ENCODE measurements at places on chromosomes 7 and 10. TPM values are rescaled to one million over a fixed set of nuclear protein-coding genes. Genes with fewer than 3 reads are reported as not detected.
A peak's percentile ranks its signal among the peaks of the same experiment; 100 is the strongest.

- no peaks in the 10 kb centered on the region for H3K36me3 ChIP-seq
- no peak overlapping the region for H3K4me3 ChIP-seq
- H3K4me1 ChIP-seq: no peaks in the 10 kb centered on the region
- no peak for DNase-seq
- H3K27ac ChIP-seq: no peak overlapping the region
Measured at GRCh38 chr10:43237631-43238446, 29.0 kb downstream of the RASGEF1A start.

KAZALD1 gene
- 5.8 TPM for total RNA-seq

GRCh38 chr10:35050568-35050967 lies 39.6 kb downstream of the CUL2 start:
- DNase-seq: no peak
- no peaks in the 10 kb centered on the region for H3K27me3 ChIP-seq
- peaks cover 24% of the 10 kb centered on the region for H3K36me3 ChIP-seq

DNA sequence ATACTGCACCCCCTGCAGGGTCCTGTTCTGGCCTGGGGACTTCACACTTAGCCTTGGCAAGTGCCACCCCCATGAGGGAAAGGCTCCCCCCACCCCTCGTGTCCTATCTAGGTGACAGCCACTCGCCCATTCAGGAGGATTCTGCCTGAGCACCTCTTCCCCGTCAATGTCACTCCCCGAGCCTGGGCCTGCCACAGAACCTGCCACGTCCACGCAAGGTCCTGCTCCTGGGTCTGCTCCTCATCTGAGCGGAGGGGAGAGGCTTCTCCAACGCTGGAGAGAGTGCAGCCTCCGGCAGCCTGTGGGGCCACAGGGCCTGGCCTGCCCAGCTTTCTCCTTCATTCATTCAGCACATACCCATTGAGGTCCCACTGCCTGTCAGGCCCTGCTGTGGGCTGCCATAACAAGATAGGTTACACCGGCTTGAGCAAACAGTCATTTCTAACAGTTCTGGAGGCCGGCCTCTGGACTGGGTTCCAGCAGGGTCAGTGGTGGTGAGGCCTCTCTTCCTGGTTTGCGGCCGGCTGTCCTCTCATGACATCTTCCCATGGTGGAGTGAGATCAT lies 92.0 kb upstream of the RET start:
- no peak overlapping the region for H3K4me3 ChIP-seq
- DNase-seq: no peak
- H3K36me3 ChIP-seq: no peaks in the 10 kb centered on the region

DNA sequence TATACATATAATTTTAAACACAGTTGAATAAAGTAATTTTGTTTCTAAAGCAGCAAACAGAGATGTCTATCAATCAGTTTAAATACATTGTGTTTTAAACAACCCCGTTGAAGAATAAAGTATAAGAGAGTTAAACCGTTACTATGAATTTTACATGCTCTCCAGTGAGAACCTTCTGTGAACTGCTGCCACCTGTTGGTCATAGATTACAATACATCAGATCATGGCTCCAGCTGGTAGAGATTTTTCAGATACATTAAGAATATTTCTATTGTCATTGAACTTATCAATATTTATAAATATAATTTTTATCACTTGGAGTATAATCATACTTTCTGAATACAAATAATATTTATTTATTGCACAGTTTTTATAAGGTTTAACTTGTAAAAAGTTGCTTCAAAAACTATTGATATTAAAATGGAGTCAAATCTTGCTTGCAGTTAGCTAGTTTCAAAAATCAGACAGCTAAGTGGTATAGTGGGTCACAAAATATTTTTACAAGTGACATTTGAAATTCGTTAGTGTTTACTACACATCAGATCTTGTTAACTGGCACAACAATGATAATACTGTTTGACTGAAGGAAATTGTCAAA lies 561.2 kb upstream of the PHF14 start:
- no peak overlapping the region for H3K4me3 ChIP-seq
- no peaks in the 10 kb centered on the region for H3K27me3 ChIP-seq
- no peak for DNase-seq

DNA sequence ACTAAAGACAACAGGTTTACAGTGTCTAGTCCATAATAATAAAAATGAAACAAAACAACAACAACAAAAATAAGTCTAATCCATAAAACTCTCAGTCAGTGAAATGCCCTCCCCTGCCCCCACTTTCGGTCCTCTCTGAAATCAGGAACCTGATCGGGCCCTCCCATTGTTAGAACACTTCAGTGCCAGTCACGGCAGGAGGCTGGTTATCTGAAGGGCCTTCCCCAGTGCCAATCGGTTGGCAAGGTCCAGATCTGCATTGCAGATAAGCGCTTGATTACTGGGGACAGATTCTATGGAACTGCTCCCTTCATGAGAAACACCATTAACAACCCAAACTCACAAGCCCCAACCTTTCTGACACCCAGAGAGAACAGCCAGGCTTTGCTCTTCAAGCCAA lies 72.2 kb upstream of the EEPD1 start:
- no peak for DNase-seq
- H3K4me1 ChIP-seq: no peaks in the 10 kb centered on the region
- no peaks in the 10 kb centered on the region for H3K36me3 ChIP-seq
- no peaks in the 10 kb centered on the region for H3K27me3 ChIP-seq

GRCh38 chr10:122121059-122121458 lies 132.1 kb downstream of the TACC2 start:
- peak overlapping the region; percentile 76 for H3K27ac ChIP-seq
- H3K4me1 ChIP-seq: peaks cover 30% of the 10 kb centered on the region
- no peak for DNase-seq
- H3K36me3 ChIP-seq: no peaks in the 10 kb centered on the region

DNA sequence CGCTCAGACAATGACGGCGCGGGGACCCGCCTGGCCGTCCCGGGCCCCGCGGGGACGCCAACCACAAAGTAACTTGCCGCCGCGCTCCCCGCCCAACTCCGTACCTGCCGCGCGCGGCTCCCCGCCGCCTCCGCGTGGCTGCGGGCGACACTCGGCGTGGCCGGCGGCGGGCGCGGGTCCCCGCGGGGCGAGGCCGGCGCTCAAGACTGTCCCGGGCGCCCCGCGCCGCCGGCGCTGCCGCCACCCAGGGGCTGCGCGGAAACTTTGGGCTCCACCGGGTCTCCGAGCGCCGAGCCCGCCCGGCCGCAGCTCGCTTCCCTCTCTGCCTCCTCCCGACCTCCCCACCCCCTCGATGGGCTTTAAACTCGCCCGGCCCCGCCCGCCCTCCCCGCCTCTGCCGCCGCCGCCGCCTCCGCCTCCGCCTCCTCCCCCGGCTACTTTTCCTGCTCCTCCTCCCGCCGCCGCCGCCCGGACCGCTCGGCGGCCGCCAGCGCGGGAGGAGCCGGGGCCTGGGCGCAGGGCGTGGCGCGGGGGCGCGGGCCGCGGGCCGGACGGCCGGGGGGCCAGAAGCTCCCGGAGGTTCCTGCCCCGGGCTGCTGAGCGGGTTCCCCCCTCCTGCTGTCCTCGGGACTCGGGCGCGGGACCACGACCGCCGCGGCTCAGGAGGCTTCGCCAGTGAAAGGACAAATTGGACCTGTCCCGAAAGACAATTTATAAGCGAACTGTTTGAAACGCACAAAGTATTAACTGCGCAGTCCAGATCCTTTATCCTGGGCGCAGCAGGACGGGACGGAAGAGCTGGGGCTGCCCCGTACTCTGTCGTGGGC lies 10.6 kb upstream of the GRB10 start:
- H3K27me3 ChIP-seq: no peaks in the 10 kb centered on the region
- peak; percentile 93 for DNase-seq
- H3K4me1 ChIP-seq: peaks cover 24% of the 10 kb centered on the region

ZNF365 gene
- total RNA-seq: 1.9 TPM

CAMK2B gene
- not detected for total RNA-seq

DNA sequence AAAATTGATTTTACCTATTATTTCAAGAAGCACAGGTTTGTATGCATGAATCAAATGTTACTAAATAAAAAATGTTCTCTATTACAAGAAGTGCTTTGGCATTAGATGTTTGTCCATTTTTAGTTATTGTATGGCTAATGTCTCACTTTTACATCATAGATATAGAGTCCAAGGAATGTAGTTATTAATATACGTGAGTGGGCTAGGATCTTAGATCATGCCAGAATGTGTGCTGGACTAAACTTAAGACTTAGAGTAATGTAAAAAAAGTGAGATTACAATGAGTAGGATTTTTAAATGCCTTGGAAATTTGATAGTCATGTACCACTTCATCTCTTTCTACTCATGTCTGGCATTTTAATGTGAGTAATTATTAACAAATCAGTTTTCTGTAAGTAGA lies 196.6 kb downstream of the ARL4A start:
- no peaks in the 10 kb centered on the region for H3K27me3 ChIP-seq
- no peak overlapping the region for H3K4me3 ChIP-seq
- H3K36me3 ChIP-seq: no peaks in the 10 kb centered on the region
- DNase-seq: no peak

RSPH10B2 gene
- total RNA-seq: 9.4 TPM

CASTOR2 gene
- 1.0 TPM for total RNA-seq

- DNase-seq: no peak
- no peaks in the 10 kb centered on the region for H3K36me3 ChIP-seq
- H3K27me3 ChIP-seq: no peaks in the 10 kb centered on the region
- H3K4me3 ChIP-seq: peak overlapping the region; percentile 65
Measured at GRCh38 chr7:133081119-133081598, 731 bp downstream of the CHCHD3 start.

CD36 gene
- 92.9 TPM for total RNA-seq

GRCh38 chr7:82959528-82959927 lies 203.2 kb downstream of the PCLO start:
- H3K27ac ChIP-seq: no peak overlapping the region
- no peaks in the 10 kb centered on the region for H3K27me3 ChIP-seq
- no peak overlapping the region for H3K4me3 ChIP-seq

DNA sequence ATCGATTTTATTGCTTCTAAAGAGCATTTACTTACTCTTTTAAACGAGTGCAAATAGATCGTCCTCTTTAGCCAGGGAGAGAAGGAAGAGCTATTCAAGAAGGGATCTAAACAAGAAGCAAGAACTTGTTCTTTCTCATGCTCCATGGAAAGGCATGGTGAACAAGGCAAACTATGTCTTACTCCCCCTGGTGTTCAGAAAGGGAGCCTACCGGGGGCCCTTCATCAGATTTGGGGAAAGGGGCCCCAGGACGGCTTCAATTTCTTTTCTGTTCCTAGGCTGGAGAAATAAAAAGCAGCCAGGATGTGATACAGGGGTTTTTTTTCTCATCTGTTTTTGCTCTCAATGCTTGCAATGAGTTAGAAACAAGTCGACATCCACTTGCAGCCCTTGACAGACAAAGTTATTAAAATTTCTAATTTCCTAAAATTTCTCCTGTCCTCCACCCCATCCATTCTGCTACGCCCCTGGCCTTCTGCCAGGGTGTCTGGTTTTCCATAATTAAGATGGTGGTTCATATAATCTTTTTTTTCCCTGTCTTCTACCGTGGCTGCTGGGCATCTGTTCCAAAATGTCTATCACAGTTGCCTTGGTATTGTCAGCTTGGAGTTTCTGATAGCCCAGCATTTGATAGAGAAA lies 214.4 kb downstream of the CREB5 start:
- no peaks in the 10 kb centered on the region for H3K36me3 ChIP-seq
- H3K4me1 ChIP-seq: peaks cover 14% of the 10 kb centered on the region
- no peak overlapping the region for H3K27ac ChIP-seq
- H3K4me3 ChIP-seq: no peak overlapping the region

DNA sequence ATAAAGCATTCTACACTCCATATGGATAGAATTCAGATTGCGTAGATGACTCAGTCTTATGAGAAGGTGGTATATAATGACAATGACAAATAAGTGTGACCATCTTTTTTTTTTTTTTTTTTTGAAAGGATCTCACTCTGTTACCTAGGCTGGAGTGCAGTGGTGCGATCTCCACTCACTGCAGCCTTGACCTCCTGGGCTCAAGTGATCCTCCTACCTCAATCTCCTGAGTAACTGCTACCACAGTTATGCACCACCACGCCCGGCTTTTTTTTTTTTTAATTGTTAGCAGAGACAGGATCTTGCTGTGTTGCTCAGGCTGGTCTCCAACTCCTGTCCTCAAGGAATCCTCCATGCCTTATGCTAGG lies 43.2 kb upstream of the NRP1 start:
- H3K27ac ChIP-seq: no peak overlapping the region
- no peaks in the 10 kb centered on the region for H3K4me1 ChIP-seq
- no peak for DNase-seq
- no peaks in the 10 kb centered on the region for H3K27me3 ChIP-seq

ERVW-1 gene
- not detected for total RNA-seq

- no peaks in the 10 kb centered on the region for H3K4me1 ChIP-seq
- no peak overlapping the region for H3K27ac ChIP-seq
- DNase-seq: no peak
- no peaks in the 10 kb centered on the region for H3K27me3 ChIP-seq
- no peaks in the 10 kb centered on the region for H3K36me3 ChIP-seq
Measured at GRCh38 chr7:83832009-83832408, 183.1 kb upstream of the SEMA3E start.

PAPSS2 gene
- total RNA-seq: 127 TPM

DNA sequence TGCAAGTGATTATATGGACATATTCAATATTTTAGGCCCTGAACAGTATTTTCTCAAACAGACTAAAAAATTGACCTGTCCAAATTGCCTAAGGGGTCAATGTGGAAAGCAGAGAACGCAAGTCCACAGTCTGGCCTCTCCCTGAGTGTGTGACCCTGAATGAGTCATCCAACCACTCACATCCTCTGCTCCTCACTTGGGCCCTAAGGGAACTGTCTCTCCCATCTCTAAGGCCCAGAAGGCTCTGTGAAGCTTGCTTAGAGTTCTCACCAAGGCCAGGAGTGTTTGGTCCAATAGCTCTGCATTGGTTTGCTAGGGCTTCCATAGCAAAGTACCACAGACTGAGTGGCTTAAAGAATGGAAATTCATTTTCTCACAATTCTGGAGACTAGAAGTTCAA lies 155.1 kb downstream of the LSM5 start:
- H3K36me3 ChIP-seq: no peaks in the 10 kb centered on the region
- H3K27ac ChIP-seq: no peak overlapping the region
- no peak overlapping the region for H3K4me3 ChIP-seq
- DNase-seq: no peak
- no peaks in the 10 kb centered on the region for H3K27me3 ChIP-seq
- H3K4me1 ChIP-seq: no peaks in the 10 kb centered on the region

- H3K27ac ChIP-seq: no peak overlapping the region
- H3K4me3 ChIP-seq: no peak overlapping the region
- peaks cover 65% of the 10 kb centered on the region for H3K4me1 ChIP-seq
- DNase-seq: no peak
- H3K27me3 ChIP-seq: no peaks in the 10 kb centered on the region
- H3K36me3 ChIP-seq: no peaks in the 10 kb centered on the region
Measured at GRCh38 chr7:131014906-131015656, 281.1 kb upstream of the KLF14 start.

DNA sequence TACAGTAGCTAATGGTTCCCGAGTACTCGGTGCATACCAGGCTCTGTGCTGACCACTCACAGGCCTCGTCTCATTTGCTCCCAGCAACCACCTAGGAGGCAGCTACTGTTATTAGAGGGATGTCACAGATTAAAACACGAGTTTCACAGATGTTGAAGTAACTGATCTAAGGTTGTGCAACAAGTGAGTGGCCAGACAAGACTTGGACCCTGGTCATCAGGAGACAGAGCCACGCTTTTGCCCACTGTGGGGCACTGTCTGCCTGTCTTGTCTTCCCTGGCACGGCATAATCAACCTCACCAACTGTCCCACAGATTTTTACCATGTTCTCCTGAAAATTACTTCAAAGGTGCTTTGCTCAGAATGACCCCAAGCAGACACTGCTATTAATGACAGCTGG lies 111.6 kb upstream of the HABP2 start:
- H3K36me3 ChIP-seq: no peaks in the 10 kb centered on the region
- DNase-seq: no peak
- H3K4me3 ChIP-seq: no peak overlapping the region
- no peak overlapping the region for H3K27ac ChIP-seq
- no peaks in the 10 kb centered on the region for H3K4me1 ChIP-seq

EPHB4 gene
- 61.9 TPM for total RNA-seq

GDF10 gene
- 7.3 TPM for total RNA-seq

SPDYE1 gene
- not detected for total RNA-seq

All from upper lobe of left lung (tissue), 6 donors.